ENCODE measurements at places on chromosomes 13 and 19.
A peak's percentile ranks its signal among the peaks of the same experiment; 100 is the strongest.

DNA sequence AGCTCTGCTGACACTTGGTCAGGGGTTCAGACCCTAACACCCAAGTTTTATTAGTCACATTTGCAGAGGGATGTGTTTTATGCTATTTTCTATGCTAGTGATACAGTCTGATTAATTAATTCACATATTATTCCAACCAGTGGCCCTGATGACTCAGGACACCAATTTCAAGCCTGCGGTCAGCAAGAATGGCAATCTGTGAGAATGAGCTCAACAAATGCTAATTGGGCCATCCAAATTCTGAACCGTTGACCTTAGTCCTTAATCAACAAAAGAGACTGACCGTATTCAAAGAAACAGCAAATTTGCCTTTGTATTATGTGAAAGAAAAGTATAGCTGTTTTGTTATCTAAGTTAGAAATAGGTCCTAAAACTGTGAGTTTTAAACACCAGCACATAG, 9.6 kb upstream of the KL start:
- DNase-seq = no peak

DNA sequence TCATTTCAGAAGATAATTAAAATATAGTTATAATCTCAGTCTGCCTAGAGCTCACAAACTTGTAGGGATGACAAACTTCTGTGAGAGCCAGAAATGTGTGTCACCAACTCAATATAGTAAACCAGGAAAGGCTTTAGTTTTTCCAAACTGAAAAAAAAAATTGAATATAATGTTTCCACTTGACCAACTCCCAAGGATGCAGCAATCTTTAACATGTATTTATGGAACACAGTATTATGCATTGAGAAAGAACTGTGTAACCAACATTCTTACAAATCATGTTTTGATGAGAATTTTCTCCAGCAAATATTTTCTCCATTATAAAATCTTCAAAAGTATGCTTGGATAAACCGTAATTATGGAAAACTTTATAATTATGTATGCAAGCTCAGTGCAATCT, 50.1 kb upstream of the KLF12 start:
- no peak for DNase-seq

DNA sequence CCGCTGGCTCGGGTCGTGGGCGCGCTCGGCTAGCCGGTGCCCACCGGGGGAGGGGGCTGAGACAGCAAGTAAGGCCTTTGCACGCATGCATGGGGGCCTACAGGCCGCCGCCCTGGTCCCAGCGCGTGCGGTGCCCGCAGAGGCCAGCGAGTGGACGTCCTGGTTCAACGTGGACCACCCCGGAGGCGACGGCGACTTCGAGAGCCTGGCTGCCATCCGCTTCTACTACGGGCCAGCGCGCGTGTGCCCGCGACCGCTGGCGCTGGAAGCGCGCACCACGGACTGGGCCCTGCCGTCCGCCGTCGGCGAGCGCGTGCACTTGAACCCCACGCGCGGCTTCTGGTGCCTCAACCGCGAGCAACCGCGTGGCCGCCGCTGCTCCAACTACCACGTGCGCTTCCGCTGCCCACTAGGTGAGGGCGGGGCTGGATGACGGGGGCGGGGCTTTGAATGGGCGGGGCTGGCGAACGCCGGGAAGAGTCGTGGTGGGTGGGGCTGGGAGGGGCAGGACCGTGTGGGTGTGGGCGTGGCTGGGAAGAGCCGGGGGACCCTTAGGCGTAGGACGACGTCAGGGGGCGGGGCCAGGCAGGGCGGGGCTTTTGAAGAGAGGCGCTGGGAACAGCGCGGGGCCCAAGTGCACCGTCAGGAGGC, 2.1 kb downstream of the CILP2 start:
- DNase-seq = peak; percentile 53

- no peak for DNase-seq
These were observed 330.4 kb upstream of the NBEA start for GRCh38 chr13:34611671-34612070.

DNA sequence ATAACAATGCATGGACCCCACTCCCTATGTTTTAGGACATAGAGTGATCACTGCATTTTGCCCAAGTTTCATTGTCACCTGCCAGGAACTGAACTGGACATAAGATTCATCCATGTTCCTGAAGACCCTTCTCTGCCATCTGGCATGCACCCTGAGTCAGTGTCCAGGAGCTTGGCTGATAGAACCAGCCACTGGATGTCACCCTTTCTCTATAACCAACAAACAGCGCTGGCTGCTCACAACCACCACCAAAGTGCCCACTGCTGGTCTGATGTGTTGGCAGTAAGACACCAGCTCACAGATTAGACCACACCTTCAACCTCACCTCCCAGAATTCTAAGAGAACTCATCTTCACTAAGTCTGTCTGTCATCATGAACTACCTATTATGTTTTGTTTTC, 333.4 kb downstream of the ITGBL1 start:
- no peak for DNase-seq

- DNase-seq = no peak
These were observed 651.2 kb upstream of the MIR17HG start for GRCh38 chr13:90696254-90696653.

DNA sequence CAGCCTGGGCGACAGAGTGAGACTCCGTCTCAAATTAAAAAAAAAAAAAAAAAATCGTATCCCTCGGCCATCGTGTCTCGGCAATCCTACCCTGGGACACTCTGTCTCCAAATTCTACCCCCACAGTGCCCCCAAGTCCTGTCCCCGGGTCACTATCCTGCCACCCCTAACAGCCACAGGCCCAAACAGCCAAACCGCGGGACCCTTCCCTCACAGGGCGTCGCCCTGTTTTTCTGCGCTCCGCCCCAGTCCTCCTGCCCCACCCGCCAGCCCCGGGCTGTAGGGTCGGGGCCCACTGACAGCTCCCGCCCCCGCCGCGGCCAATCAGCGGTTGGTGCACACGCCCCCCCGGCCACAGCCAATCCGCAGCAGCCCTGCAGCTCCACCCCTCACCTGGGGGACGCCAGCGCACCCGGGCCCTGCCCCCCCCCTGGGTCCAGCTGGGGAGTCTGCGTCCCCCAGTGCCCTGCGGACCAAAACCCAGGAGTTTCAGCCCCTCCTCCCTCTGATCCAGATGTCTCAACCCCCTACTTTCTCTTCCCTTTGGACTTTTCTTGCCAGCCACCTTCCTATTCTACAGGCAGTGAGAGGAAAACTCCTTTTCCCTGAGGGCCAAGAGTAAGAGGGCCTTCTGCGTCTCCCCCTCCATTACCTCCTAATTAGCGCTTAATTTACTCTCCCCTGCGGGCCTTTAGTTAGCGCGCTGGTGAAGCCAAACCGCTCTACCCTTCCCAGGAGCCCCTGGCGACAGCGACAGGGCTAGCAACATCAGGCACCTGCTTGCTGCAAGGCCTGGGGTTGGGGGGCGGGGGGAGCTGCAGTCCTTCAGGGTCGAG, 1.5 kb upstream of the BCAT2 start:
- DNase-seq = peak; percentile 38

DNA sequence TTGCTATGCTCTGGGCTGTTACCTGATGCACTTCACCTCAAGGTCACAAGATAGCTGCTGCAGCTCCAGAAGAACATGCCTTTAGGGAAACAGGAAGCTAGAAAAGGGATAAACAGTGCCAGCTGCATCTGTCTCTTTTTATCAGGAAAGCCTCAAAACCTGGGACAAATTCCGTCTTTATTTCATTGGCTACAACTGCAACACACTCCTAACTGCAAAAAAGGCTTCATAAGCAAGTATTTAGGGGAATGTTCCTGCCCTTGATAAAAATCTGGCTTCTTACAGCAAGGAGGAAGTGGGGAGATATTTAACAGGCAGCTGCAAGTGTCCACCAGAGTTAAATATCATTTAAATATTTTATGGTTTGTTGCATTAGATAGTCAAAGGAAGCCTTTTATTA, 34.2 kb upstream of the SERTM1 start:
- no peak for DNase-seq

GRCh38 chr19:39324242-39324842, 3.7 kb upstream of the LRFN1 start:
- no peak for DNase-seq

DNA sequence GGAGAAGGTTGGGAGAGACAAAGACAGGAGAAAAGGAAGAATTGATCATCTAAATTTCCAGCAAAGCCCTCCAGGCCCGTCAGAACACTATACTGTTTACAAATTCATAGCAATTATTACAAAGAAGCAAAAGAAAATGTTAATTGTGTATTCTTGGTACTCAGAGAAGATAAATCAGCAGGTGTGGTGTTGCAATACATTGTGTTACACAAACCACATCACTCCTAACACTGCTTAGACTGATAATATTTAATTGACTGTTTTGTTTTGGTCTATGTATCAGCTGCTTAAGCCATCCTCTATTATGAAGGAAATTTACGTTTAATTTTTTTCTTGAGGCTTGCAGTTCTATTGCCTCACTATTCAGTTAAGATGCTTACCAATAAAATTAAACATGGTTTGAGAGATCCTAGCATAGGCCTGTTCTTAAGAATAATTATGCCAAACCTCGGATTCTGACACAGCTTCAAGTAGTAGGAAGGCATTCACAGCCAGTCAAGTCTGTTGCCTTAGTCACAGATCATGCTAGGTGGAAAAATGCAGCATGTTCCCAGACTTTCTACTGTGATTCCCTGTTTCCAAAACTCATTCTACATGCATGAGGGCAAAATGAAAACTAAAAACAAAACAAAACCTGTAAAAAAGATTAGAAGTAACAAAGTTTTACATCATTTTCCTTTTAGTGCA, 129.2 kb downstream of the TBC1D4 start:
- DNase-seq = no peak

- no peak for DNase-seq
These were observed 18.7 kb downstream of the CACNG7 start for GRCh38 chr19:53927739-53928138.

- DNase-seq = no peak
These were observed 187.6 kb upstream of the TSC22D1 start for GRCh38 chr13:44763615-44764301.

- DNase-seq = no peak
These were observed 249.2 kb downstream of the SHISA2 start for GRCh38 chr13:25802579-25802978.

DNA sequence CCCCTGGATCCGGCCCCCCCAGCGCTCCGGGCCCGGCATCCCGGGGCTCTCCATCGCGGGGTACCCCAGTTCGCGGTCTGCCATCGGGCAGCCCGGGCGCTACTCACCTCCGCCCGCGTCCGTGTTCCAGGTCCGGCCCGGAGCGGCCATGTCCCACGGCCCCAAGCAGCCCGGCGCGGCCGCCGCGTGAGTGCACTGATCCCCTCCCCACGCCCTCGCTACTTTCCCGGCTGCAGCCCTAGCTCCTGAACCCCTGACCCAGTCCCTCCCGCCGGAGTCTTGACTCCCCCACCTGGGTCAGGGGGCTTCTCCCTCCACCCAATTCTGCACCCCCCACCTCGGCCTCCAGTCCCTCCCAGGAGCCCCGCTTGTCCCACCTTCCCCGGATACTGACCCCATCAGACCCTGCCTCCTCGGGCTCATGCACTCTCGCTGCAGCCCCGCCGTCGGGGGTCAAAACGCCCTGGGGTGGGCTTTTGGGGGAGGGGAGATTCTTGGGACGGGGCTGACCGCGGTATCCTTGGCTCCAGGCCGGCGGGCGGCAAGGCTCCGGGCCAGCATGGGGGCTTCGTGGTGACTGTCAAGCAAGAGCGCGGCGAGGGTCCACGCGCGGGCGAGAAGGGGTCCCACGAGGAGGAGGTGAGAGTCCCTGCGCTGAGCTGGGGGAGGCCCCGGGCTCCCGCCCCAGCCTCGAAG, 566 bp downstream of the HMG20B start:
- DNase-seq = no peak

GRCh38 chr13:45403081-45403480, 15.1 kb downstream of the SLC25A30 start:
- no peak for DNase-seq

- DNase-seq = no peak
These were observed 46.3 kb downstream of the DACH1 start for GRCh38 chr13:71820699-71821098.

- no peak for DNase-seq
These were observed 214.9 kb downstream of the KLF5 start for GRCh38 chr13:73273745-73274144.

DNA sequence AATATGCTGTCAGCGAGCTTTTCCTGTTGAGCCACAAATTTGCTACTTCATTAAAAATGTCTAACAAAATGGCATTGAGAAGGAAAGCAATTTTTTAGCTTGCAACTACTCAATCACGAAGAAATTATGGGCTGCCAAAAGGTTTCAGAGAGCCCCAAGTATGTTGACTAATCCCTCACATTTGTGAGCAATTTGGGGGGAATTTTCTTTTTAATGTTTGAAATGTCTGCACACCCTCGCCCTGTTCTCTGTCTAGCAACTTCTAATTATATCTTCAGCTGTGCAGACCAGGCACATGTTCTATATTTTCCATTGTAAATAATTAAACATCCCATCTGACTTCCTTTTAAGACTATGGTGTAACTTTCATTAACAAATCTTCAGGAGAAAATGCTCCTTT, 192.9 kb downstream of the DCT start:
- DNase-seq = no peak

DNA sequence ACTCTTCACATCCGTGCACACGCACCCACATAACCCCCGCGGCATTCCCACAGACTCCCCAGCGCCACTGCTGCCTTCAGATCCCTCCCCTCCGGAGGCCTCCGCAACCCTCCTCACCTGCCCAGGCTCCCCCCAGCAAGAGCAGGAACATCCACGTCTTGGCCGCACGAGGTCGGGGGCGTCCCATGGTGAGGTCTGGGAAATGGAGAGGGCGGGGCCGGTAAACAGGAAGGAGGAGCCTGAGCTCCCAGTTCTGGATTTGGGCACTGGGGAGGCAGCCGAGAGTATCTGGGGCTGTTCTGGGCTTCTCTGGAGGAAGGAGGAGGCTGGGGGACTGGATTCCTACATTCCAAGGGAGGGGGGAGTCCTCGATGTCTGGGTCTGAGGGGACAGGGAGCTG, 423 bp downstream of the KLK8 start:
- no peak for DNase-seq

GRCh38 chr13:70520275-70521036, 412.2 kb upstream of the KLHL1 start:
- no peak for DNase-seq

DNA sequence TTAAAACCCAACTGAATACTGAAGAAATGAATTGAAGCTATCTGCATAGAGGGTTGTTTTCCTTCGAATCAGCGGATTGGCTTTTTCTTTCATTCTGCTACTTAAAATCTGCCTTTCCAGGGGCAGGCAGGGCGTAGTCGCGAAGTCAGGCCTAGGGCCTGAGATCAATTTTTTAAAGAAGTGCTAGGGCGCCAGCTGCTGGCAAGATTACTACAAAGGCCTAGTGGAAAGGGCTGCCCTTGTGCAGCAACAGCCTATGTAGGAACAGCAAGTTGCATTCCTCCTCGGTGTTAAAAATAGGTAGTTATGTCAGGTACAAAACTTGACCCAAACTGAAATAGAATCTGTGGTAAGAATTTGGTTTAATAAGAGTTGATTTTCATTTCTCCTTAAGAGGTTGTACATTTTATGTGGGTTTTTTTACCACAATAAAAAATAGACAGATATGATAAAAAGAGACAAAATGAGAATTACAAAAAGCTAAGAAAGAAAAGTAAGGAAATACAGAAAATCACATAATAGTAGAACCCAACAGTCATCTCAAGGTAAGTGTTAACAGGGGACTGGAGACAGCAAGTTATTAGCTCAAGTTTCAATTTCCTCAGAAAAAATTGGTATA, 9.5 kb upstream of the URAD start:
- DNase-seq = no peak

- DNase-seq = no peak
These were observed 307.1 kb downstream of the DCT start for GRCh38 chr13:94172416-94172815.
